NCI-H1417 treated with DMSO at 0.1 percent for 48 hours (cell line): ENCODE measurements at places on chromosomes 11 and 22.

GRCh38 chr11:79440571-79441460 is at the start of gene TENM4:
Gene TENM4, minus strand, starts transcription at chr11:79441030. Its CDS starts 371,086 bp downstream, at chr11:79069944.
- peak; percentile 65 for DNase-seq

DNA sequence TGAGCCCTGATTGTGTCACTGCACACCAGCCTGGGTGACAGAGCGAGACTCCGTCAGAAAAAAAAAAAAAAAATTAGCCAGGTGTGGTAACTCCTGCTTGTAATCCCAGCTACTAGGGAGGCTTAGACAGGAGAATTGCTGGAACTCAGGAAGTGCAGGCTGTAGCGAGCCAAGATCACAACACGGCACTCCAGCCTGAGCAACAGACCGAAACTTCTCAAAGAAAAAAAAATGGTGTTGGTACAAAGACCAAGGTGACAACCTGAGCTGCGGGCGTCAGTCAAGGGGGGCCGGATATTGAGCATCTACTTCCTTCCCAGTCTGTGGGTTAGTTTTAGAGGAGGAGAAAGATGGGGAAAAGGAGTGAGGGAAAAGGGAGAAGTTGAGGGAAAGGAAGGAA is 48.5 kb upstream of the HSPA8 start:
- DNase-seq = no peak

GRCh38 chr22:46011627-46012181 is 34.7 kb upstream of the WNT7B start:
- DNase-seq = no peak

GRCh38 chr11:67354075-67355022 is 1.0 kb upstream of the POLD4 start:
- DNase-seq = no peak

DNA sequence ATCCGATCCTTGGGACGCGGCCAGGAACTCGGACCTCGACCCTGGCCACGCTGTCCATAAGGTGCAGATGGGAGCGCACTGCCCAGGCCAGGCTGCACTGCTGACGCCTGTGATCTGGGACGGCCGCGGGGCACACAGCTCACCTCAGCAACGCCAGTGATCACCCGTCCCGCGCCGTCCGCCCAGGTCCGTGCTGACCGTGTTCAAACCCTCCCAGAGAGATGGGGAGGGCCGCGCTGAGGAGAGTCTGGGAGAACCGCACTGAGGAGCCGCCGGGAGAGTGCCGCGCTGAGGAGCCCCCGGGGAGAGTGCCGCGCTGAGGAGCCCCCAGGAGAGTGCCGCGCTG is 636 bp downstream of the KCNQ1OT1 start:
- no peak for DNase-seq
